ENCODE measurements at places on chromosomes 7 and 10.

DNA sequence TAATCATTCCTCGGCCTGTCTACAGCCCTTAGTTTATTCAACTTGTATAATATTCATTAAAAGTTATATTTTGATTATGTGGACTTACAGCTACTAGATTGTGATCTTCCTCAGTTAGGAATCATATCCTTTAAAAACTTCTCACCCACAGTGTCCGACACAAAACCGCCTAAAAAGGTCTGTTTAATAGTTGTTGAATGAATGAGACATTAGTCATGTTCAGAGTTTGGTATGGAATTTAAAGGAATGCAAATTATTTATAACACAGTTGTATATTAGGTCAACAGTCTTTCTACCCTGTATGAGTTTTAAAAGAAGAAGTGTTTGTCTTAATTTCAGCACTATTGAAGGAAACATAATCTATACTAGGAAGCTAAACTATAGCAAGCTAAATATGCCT is 390.0 kb downstream of the ARL4A start:
- no peak for DNase-seq

DNA sequence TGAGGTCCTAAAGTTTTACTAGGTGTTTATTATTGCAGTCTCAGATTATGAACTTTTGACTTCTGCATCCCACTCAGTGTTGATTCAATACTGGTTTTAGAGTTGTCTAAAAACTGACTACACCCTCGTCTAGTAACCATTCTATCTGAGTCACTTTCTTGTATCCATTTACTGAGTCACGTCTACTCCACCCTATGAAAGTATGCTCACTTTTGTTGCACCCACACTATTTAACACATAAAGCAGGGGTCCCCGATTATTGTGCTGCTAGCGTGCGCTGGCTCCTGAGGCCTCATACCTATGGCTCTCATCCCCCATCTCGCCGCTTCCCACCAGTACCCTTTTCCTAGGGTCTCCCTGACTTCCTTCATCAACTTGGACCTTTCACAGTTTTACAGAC is 2.0 kb downstream of the SAMD9 start:
- no peak for DNase-seq

GRCh38 chr10:132036887-132037675 is 28.7 kb upstream of the JAKMIP3 start:
- DNase-seq, result no peak

DNA sequence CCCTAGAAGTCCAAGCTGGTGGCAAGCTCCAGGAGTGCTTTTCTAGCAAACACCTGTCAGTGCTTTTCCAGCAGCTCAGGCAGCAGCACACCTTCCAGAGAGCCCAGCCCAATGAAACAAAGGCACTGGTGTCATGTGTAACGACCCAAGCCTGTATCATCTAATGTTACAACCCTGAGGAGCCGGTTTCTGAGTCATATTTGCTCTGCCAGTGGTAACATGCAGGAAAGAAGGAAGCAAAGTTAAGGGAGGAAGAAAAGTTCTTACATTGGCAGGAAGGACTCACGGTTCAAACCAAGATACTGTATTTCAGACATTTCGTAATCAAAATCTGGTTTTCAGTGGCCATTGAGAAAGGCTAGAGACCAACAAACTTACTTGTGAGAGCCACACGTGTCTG is at the start of gene ANKRD22:
Gene ANKRD22 (minus strand): TSS at position 139 of the 400 bp plus-strand sequence. CDS start 237 bp downstream, outside the sequence.
- DNase-seq, result no peak

DNA sequence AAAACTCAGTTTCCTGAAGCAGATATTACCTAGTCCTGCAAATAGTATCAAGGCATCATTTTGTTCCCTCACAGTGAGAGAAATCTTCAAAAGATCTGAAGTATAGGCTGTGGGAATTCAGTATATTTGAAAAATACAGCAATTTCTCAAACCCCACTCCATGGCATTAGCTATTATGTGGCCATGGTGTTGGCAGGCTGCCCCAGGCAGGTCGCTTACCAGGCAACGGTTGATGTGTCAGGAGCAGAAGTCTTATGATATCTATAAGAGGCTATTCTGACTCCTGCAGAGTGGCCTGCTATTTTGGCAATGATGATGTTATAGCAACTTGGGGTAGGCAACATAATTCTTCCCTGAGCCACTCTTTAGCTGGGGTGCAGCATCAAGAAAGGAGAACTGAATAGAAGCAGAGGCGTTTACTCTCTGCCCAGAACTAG is 187.9 kb downstream of the PLXDC2 start:
- no peak for DNase-seq

- DNase-seq, result no peak
Measured at GRCh38 chr7:18347170-18347569, 148.4 kb upstream of the HDAC9 start.

- DNase-seq, result no peak
Measured at GRCh38 chr10:131978851-131979250, 2.9 kb downstream of the BNIP3 start.

- no peak for DNase-seq
Measured at GRCh38 chr10:24449321-24449740, 240.4 kb downstream of the KIAA1217 start.

DNA sequence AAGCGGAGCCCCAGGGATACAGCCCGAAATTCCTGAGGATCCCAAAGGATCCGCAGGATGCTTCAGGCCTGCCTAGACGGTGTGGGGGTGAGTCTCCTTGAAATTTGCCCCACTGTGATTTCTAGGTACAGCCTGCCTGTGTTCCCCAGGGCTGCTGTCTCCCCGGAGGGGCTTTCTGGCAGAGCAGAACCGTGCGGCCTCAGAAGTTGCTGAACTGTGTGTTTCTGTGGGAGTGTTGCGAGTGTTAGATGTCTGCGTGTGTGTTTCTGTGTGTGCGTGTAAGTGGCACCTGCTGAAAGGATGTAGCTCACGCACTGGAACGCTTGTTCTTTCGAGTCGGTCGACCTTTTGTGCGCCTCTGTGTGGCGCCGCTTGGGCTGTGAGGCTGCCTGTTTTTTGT is 27.8 kb upstream of the ZNF273 start:
- no peak for DNase-seq

DNA sequence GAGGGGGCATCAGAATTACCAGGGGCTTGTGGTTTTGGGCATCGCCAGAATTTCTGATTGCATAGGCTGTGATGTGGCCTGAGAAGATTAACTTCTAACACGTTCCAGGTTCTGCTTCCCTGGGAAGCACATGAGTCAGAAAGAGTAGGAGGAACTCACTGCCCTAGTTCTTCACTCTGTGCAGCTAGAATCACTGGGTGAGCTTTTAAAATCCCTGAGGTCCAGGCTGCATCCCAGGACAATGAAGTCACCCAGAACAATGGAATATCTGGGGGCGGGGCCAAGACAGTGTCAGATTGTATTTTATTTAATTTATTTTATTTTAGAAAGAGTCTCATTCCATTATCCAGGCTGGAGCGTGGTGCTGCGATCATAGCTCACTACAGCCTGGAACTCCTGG is 636.5 kb downstream of the CALN1 start:
- no peak for DNase-seq

- DNase-seq, result no peak
Measured at GRCh38 chr7:147584771-147585193, 1005.8 kb upstream of the C7orf33 start.

- no peak for DNase-seq
Measured at GRCh38 chr10:71782221-71782916, 9.0 kb upstream of the VSIR start.

DNA sequence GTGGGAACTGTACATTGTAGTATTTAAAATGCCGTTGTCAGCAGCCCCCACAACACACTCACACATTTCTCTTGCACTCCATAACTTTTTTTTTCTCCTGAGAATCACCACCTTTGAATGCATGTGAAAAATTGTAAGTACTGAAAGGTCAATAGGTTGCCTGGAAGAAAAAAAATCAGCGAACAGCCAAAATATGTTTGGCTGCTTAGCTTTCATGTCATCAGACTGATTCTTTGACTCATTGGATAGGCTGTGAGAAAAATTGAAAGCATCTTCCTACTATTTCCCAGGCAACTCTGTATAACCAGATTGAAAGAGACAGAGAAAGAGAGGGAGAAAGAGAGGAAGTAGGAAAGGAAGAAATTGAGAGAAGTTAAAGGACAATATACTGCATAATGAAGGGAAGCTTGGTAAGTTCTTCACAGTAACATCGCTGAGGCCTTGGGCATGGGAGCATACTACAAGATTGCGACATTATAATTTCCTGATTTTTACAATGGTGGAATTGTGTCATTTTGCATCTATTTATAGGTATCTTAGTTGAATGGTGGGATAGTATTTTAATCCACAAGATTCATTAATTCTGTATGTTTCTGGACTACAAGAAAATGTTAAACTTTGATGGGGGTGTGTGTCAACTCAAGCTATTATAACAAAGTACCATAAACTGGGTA is 249.3 kb upstream of the KCND2 start:
- no peak for DNase-seq

DNA sequence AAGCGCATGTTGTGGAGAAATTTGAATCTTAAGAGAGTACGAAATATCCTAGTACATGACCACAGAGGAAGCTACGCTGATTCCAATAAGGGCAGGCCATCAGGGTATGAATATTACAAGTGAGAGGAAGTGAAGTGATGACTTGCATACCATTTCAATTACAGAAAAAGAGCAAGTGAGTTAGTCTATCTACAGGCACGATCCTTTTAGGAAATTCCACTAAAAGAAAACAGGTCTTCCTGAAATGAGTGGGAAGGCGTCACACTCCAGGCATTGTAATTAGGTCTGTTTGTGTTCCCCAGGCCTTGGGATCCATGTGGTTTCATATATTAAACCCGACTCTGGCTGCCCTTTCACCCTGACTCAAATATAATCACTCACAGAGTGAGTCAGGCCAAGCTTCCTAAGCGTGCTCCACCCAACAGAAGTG is 152.5 kb downstream of the SEMA3A start:
- DNase-seq, result no peak

- no peak for DNase-seq
Measured at GRCh38 chr10:77431209-77431611, 206.4 kb downstream of the KCNMA1 start.

DNA sequence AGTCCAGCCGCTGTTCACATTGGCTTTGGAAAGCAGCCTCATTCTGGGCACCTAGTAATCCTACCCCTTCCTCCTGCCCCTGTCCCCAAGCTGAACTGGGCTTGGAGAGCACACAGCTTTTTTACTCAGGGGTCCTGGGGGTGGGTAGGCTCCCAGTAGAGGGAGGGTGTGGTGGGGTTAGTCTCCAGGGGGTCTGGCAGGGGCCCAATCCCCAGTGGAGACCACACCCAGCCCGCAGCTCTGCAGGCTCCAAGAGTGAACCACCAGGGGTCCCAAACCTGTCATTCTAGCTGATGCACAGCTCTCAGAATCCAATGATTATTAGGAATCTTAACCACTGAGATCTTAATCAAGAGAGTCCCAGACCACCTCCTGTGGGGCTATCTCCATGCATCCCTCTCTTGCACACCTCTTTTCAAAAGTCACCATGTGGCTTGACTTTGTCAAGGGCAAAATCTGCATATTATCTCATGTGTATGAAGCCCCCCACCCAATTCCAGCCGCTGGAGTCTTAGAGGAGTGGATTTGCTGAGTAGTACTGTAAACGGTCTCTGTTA is 2.7 kb downstream of the HOXA11 start:
- no peak for DNase-seq

GRCh38 chr7:151696721-151697514 is 177.2 kb upstream of the RHEB start:
- DNase-seq, result no peak

GRCh38 chr7:6387734-6388294 is 59.9 kb downstream of the DAGLB start:
- DNase-seq, result no peak

GRCh38 chr10:53022611-53023088 is 250.1 kb upstream of the MBL2 start:
- DNase-seq, result no peak

GRCh38 chr10:99742254-99742653 is 10.2 kb downstream of the CUTC start:
- DNase-seq, result no peak

DNA sequence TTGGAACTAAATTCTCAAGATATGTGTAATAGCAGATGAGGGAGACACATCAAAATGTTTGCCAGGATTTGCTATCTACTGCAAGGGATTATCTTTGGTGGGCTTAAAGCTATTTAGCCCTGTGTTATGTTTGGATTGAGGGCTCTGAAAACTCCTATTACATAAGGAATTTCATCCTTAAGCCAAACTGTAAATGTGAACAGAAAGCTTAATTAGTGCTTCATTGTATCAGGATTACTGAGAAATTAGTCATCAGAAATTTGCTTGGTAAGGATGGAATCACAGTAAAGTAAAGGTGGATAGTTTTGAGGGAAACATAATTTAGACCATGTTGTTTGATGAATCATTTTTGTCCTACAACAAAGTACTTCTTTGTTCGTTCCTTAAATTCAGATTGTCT is 8.3 kb downstream of the ANKRD7 start:
- no peak for DNase-seq

DNA sequence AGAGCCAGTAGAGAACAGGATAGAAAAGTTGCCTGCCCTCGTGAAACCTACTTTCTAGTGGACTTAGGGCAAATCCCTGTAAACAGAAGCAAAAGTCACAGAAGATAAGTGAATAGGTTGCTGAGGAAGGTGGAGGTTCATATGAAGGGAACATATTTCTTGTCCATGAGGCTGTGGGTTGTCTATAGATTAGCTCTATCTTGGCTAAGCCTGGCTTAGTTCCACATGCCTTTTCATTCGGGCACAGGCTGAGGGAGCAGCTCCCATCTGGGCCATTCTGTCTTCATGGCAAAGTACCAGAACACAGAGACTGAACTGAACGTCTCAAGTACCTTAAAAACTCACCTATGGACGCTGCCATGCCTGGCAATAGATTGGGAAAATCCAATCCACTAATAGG is 45.3 kb downstream of the BZW2 start:
- no peak for DNase-seq

GRCh38 chr10:2094171-2094570 is 356.8 kb upstream of the ADARB2 start:
- DNase-seq, result no peak

All from activated CD8-positive, alpha-beta memory T cell treated with anti-CD3 and anti-CD28 coated beads for 4 hours (primary cell).